Fibroblast of the aortic adventitia (primary cell): ENCODE measurements at places on chromosomes 12 and 14.

DNA sequence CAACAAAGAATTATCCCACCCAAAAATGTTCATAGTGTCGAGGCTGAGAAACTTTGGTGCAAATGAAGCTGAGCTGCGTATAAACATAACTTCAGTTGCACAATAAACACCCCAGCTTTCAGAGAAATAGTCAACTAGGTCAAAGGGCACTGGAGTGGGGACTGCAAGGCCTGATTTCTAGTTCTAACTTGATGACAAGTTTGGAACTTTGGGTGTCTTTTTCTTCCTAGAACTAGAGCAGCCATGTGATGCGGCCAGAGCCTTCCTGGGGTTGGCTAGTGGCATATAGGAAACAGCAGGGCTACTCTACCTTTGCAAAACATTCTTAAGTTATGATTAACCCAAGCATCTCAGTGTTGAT, 298.4 kb upstream of the AMIGO2 start:
- peak; percentile 44 for DNase-seq

- DNase-seq = no peak
Measured at GRCh38 chr12:24244801-24245200, 295.3 kb upstream of the SOX5 start.

DNA sequence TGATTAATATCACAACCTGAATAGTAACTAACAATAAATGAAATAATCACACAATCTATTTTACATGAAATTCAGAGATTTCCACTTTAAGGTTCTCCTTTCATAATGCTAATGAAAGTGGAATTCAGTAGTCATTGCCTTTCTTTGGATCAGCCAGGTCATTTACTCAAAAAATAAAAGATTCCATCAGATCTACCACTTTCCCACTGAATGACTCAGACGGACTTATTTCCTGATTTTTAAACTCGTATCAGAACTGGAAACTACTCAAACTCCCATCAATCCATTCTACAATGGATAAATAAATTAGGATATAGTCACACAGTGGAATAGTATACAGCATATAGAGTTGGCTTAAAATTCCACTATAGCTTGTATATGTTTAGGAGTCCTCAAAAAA, 237.1 kb downstream of the MED13L start:
- peak; percentile 31 for DNase-seq

DNA sequence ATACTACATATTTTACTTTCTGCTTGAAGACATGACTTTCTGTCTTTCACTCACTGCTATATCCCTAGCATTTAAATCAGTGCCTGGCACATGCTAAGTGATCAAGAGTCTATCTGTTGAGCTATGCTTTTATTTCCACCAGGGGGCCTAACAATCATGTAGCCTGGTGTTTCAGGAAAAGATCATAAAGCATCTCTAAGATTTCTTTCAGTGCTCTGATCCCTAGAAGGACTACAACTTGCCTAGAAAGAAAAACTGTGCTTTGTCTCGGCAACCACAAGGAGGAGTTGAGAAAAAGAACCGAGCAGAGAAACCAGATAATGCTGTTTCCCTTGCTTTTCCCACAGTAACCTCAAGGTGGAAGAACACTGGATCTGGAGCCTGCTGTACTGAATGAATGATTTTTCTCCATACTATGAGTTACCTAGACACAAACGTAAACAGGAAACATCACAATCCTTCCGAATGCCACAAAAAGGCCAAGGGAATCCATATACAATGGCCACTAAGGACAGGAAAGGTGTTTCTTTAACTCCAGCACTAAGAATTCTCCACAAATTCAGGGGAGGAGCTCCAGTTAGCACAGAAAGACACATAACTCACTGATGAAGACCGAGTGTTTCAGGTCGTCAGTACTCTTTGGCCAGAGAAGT, 1.2 kb downstream of the CRY1 start:
- peak; percentile 97 for DNase-seq

DNA sequence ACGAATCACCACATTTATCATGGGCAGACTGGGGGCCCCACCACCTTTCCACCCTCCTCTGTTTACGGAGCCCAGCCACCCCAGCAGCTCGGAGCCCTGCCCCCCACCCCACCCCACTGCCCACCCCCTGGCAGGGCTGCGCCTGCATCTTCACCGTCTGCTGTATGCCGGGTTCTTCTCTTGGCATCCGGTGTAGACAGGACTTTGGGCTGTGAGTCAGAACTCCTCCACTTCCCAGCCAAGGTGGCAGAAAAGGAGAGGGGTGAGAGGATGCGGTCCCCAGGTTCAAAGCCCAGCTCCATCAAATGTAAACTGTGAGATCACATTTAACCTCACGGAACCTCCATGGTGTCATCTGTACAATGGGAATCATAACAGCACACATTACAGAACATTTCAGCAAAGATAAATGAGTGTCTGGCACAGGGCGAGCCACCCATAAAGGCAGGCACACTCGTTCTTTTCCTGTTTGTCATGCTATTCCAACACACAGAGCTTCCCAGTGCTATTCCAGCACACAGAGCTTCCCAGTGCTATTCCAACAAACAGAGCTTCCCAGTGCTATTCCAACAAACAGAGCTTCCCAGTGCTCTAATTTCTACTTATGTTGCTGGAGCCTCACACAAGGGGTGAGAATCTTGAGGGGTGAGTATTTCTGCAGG, 292.7 kb upstream of the RTL1 start:
- DNase-seq = no peak

- no peak for DNase-seq
Measured at GRCh38 chr12:26295001-26295400, 99.6 kb downstream of the SSPN start.

DNA sequence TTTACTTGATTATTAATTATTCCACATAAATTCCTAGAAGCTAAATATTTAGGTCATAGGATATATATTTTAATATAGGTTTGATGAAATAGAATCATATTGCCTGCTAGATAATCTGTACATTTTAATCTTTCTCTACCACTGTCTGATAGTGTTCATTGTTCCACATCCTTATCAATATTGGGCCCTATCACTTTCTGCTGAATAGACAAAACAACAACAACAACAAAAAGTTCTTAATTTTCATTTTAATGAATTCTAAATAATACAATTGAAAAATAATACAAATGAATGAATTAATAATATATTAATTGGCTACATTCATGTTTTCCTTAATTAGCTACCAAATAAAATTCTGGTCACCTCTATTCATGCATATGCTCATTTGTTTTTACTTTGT, 1437.2 kb downstream of the LRFN5 start:
- no peak for DNase-seq

GRCh38 chr14:32028599-32028998, 48.5 kb upstream of the ARHGAP5 start:
- peak; percentile 7 for DNase-seq

DNA sequence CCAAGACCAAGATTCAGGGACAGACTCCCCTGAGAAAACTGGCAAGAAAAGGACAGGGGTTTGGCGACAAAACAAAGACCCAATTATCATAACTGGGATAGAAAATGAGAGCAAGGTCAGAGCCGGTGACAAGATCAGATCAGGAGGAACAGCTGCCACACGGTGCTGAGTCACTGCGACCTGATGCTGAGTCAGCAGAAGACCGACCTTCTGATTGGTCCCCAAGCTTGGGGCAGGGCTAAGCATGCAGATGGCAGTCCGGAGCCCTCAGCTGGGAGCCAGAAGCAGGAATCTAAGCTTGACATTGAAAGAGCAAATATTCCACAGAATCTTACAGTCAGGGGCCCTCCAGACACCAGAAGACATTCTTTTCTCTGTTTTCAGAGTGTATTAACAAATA, 19.1 kb upstream of the ARMH4 start:
- DNase-seq = peak; percentile 71

DNA sequence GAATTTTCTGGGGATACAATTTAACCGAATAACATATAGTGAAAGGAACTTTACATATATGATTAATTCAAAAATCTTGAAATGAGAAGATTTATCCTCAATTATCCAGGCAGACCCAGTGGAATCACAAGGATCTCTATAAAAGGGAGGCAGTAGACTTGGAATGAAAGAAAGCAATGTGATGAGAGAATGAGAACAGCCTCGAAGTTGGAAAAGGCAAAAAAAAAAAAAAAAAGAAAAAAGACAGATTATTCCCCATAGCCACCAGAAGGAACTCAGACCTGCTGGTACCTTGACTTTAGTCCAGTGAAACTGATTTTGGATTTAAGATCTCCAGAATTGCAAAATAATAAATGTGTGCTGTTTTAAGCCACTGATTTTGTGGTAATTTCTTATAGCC, 416.3 kb upstream of the OR4E1 start:
- DNase-seq = no peak

DNA sequence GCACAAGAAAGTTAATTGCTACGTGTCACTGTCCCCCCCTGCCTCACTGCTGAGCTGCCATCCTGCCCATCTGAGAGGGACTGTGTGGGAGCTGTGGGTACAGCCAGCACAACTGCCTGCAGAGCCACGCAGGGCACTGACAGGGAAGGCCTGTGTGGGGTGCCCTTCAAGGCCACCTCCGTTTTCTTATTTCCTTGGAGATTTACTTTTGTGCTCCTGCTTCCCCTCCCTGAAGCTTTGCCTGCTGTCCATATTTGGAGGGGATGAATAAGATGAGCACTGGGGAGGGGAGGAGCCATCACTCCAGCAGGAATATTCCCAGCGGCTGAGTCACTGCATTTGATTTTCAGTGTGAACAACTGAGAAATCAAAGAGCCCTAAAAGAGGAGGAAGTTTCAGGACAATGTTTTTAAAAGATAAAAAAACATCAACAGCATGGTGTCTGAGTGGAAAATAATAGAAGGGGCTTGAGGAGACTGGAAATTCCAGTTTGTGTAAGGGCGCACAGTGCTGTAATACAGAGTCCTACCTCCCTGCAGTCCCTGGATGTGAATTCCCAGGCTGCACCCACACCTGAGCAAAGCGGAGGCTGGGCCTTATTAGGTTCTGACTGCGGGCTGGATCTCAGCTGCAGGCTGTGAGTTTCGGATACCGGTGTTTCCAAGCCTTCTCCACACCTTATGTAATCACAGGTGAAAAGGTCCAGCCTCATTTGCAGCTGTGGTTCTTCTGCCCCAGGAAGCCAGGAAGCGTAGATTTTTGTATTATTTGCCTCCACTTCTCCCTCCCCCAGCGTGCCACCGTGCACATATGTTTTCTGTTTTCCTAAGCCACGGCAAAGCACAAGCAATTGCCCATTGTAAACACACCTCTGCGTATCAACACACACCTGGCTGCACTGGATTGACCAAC, 192.6 kb upstream of the BCL2L14 start:
- DNase-seq = peak; percentile 55

- no peak for DNase-seq
Measured at GRCh38 chr14:72737560-72737943, 156.3 kb downstream of the DPF3 start.

- DNase-seq = no peak
Measured at GRCh38 chr12:56420411-56420810, 28.8 kb downstream of the TIMELESS start.

DNA sequence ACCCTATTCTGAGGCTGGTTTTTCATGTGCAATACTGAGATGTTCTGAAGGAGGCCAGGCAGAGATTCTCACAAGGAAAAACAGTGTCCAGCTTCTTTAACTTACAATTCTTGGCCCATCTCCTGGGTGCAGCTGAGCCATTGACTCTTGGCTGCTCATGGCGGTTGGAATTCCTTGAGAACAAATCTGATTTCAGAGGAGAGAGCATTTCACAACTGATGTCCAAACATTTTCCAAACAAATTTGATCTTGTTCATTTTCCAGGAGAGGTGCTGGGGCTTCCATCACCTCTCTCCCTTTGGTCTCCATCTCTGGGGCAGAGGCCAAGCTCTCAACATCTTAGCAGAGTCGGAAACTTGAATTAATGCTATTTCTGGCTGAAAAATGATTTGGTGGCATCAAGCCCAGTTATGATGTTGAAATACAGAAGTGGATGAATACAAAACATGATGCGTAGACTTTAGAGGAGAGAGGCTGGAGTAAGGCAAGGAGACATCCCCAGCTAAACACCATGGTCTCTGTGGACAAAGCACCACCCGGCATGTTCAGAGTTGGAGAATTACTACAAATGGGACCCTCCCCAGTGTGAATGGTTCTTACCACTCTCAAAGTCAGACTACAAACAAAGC, 593.0 kb downstream of the VRK1 start:
- DNase-seq = no peak

- DNase-seq = no peak
Measured at GRCh38 chr12:101969-102878, 35.7 kb downstream of the IQSEC3 start.

DNA sequence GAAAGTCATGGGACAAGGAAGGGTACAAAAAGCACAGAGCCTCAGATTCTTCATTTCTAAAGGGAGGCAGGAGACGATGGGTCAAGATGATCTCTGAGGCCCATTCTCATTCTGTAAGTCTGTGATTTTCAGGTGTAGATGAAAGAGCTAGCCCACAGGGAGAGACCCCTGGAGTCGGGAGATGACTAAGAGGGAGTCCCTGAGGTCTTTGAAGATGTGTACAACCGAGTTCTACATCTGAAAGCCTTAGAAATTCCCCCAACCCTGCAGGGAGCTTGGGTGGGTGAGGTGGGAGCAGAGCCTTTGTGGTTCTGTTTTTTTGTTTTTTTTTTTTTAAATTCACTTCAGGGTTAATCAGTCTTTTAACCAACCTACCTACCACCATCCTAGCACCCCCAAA, 3.1 kb downstream of the WNT10B start:
- no peak for DNase-seq

- DNase-seq = no peak
Measured at GRCh38 chr12:131222329-131223139, 268.8 kb downstream of the ADGRD1 start.

GRCh38 chr14:99569725-99570543, 34.1 kb downstream of the CCDC85C start:
- DNase-seq = no peak

- no peak for DNase-seq
Measured at GRCh38 chr14:47710581-47710980, 35.2 kb upstream of the MDGA2 start.

GRCh38 chr12:12003609-12004008, 67.1 kb upstream of the BCL2L14 start:
- no peak for DNase-seq

DNA sequence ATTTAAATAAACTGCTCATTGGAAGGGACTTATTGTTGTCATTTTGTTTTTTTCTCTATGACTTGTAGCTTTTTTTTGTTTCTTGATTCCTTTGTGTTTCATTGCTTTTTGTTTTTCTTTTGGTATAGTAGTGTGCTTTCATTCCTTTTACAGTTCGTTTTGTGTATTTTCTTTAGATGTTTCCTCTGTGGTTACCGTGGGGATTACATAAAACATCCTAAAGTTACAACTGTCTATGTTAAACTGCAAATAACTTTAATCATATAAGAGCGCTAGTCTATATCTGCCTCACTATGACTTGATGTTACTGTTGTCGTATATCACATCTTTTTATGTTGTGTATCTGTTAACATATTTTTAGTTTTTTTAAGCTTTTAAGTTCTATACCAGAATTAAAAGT, 86.9 kb downstream of the ATF7IP start:
- no peak for DNase-seq

GRCh38 chr14:69355607-69356281, 42.4 kb downstream of the ERH start:
- peak; percentile 91 for DNase-seq
